T-helper 17 cell (primary cell): ENCODE measurements at places on chromosomes 7 and 10. TPM values are rescaled to one million over a fixed set of nuclear protein-coding genes. Genes with fewer than 3 reads are reported as not detected.

GRCh38 chr10:78349165-78349516 is 315.5 kb downstream of the RPS24 start:
- no peak for DNase-seq

DNA sequence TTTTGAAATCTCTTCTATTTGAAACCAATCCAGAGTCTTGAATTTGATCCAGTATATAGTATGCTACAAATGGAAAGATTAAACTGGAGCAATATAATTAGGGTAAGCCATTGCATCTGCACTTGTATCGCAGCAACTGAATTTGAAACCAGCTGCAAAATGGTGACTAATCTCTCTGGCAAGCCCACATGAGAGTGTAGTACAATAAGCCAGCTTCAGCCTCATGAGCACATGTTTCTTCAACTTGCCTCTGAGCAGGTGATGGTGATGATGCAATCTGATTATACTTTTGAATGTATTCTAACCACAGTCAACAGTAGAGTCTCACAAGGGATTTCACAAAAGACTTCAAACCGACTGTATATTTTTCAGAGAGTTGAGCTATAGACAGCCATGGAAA is 829 bp upstream of the RPA3 start:
- no peak for DNase-seq

GRCh38 chr7:79806161-79806734 is 328.4 kb upstream of the GNAI1 start:
- DNase-seq: no peak

DNA sequence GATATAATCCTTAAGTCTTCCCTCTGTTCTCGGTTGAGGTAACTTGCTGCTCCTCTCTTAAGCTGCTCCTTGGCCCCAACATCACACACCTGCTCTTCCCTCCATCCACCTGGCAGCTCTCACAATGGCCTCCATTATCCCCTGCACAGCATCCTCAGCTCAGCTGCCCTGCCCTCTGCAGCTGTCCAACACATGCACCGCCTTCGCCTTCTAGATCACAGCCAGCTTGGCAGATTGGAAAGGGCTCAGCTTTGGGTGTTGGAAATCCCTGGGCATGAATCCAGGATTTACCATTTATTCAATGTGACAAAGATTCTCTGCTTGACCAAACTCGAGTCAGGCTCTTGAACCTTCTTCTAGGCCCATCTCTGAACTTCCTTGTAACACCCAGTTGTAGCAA is 20.6 kb downstream of the RGR start:
- DNase-seq: no peak

GRCh38 chr10:3950676-3951275 is 165.8 kb upstream of the KLF6 start:
- DNase-seq: no peak

- DNase-seq: no peak
Observed at GRCh38 chr10:78805176-78805575, 263.6 kb upstream of the ZMIZ1 start.

GRCh38 chr7:154909241-154910105 is 93.5 kb downstream of the PAXIP1 start:
- DNase-seq: no peak

DNA sequence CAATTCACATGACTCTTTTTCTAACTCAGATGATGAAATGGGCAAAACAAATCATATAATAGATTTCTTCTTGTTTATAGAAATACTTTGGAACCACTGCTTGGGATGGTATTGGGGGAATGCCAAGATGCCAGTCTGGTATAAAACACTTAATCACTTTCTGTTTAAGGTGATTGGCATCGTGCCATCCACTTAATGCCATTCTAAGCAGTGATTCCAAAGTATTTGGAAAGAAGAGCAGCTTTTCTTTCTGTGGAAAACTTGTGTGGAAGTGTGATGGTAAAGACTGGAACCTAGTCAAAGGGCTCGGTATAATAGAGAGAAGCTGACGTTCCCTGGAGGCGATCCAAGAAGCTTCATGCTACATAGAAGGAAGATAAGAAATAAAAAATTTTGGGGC is 120.6 kb downstream of the TMEM26 start:
- DNase-seq: no peak

DNA sequence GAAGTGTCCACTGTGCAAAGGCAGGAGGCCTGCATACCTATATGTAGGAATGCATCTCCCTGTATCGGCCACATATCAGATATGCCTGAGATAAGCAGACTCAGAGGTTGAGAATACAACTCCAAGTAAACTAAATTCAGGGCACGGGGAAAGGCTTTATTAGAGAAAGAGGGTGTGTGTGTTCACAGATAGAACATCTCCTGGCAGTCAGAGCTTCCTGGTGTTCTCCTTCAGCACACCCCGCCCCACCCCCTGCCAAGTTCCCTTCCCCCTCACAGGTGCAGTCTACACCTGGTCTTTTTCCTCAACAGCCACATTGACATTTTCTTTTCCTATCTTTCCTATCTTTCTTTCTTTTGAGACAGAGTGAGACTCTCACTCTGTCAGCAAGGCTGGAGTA is 17.1 kb downstream of the GBX1 start:
- DNase-seq: no peak

DNA sequence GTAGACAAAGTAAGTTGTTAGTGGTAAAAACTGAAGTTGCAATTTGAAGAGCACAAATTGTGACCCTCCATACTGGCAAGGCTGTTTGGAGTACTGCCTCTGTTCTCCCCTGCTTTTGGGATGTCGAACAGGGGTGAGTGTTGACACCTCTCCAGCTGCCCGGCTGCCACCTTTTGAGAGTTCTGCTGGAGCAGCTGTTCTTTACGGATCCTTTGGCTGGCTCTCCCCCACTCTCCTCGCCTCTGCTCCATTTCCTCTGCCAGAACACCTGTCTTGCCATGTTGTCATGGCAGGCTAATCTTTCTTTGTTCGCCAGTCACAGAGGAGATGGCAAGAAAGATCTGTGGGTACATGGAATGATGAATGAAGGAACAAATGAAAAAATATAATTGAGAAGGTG is 34.9 kb downstream of the INSYN2A start:
- no peak for DNase-seq

PKD2L1 gene
- total RNA-seq: 0.80 TPM

BTBD16 gene
- not detected for total RNA-seq

NKX2-3 gene
- total RNA-seq: not detected
